ENCODE measurements at places on chromosomes 2 and 18. TPM values are rescaled to one million over a fixed set of nuclear protein-coding genes. Genes with fewer than 3 reads are reported as not detected.

DNA sequence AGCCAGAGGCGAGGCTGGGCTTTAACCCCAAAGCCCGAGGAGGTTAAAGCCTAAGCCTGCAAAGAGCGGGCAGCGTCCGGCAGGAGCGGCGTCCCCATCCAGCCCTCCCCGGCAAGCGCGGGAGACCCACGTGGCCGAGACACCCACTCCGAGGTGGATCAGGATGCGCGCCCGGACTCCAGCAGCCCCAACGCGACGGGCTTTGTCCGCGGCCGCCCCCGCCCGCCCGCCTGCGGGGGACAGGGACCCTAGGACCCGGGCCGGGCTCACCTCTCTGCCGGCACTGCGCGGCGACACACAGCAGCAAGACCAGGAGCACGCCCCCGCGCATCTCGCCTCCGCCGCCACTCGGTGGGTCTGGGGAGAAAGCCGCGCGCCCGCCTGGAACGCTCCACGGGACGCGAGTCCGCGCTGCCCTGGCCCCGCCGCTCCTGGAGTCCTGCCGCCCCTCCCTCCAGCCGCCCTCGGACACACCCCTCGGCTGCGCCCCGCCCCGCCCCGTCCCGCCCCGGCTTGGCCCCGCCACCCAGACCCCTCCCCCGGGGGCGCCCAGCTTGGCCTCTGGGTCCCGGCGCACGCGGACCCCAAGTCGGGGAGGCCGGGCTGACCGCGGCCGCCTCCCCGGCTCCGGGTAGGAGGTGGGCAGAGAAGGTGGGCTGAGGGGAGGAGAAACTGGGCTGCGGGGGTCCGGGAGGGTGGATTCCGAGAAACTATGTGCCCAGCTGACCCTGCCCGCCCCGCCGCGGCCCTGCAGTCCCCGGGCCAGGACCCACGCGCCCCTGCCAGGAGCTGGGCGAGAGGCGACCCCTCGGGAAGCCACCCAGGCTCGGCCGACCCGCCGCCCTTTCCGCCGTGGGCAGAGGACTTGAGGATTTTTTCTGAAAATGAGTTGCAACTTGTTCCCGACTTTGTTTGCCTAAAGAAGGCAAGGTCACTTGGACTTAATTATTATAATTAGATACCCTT is at the start of gene LAMA1:
LAMA1 (minus strand) TSS at position 408 of the 966 bp plus-strand sequence; CDS start at position 331, 77 bp downstream.
- DNase-seq = peak; percentile 74

DNA sequence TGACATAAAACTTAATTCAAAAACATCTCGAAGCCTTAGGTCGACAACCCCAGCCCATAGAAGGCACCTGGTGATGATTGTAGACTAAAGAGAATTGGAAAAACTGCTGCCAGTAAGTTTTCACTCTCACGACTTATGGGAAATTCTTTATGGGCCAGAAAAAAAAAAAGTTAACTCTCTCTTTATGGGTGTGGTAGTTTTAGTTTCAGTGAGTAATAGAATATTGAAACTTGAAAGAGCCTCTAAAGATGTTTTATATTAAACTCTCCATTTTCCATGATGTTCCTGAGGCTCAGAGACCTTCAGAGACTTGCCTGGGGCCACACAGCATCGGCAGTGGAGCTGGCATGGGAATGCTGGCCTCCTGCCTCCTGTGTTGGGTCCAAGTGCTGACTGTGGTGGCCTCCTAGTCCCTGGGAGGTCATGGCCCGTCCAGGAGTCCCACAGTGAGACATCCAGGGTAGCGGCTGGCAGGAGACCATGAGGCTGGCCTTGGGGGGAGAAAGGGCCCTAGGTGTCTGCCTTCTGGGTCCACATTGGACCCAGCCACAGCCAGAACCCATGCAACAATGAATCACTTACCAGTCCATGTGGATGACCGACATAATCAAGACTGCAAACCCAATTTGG is 158.9 kb downstream of the SEPTIN10 start:
- no peak for DNase-seq

DNA sequence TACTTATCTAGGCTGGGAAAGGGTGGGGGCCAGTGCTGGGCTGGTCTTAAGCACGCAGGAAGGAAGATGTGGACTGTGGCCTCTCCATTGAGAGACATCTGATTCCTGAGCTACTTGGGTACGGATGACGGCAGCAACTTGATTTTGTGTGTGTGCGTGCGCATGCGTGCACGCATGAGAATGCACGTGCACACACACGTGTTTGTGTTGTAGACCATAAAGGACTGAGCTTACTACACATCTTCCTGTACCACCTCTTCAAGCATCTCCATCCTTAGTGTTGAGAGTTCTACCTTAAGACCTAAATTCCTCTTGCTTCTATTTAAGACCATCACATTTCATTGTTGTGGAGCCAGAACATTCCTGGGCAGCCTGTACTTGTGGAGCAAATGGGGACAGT is 9.5 kb downstream of the WNT6 start:
- DNase-seq = no peak

- DNase-seq = no peak
Observed at GRCh38 chr2:73107211-73107926, 5.4 kb downstream of the RAB11FIP5 start.

DNA sequence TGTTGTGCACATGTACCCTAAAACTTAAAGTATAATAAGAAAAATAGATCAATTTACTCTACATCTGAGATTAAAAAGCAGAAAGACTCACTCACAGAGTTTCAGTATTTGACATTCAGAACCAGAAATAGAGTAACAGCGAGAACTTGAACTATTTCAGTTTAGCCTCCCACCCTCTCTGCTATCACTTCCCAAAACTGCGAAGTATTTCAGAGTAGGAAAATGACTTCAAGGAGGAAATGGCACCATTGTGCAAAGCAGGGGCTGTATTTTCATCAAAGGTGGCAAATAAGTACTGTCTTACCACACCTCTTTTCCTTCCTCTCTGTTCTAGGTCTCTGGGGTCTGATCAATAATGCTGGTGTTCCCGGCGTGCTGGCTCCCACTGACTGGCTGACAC is 13.6 kb downstream of the DHRS9 start:
- no peak for DNase-seq

GRCh38 chr2:227871375-227871791 is at the start of gene DAW1:
Gene DAW1 (plus strand): TSS chr2:227871631. CDS start chr2:227871690, 59 bp downstream.
- peak; percentile 85 for DNase-seq

DNA sequence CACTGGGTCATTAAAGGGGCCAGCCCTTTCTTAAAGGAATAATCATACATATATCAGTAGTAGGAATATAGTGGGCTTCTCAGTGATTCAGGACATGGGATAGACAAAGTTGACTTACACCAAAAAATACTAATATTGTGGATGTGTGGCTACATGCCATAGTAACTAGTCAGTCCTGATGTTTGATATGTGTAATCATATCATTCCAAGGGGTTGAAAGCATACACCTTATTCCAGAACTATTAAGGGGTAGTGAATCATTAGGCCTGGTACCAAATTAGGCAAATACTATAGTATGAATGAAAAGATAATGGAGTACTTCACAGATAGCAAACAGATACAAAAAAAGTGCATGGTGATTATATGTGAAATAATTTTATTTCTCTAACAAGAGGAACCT is 814.9 kb upstream of the NRXN1 start:
- no peak for DNase-seq

DNA sequence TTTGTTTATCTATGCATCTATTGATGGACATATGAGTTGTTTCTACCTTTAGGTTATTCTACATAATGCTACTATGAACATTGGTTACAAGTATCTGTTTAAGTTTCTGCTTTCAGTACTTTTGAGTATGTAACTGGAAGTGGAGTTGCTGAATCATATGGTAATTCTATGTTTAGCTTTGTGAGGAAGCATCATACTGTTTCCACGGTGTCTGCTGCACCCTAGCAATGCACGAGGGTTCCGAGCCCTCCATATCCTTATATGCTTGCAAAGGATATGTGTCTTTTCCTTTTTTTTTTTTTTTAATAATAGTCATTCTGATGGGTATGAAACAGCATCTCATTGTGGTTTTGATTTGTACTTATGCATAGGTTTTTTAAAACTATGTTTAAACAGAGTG is 83.7 kb downstream of the FMNL2 start:
- DNase-seq = no peak

- no peak for DNase-seq
Observed at GRCh38 chr2:12222554-12222953, 476.1 kb downstream of the LPIN1 start.

- no peak for DNase-seq
Observed at GRCh38 chr2:9085353-9085752, 81.9 kb upstream of the MBOAT2 start.

DNA sequence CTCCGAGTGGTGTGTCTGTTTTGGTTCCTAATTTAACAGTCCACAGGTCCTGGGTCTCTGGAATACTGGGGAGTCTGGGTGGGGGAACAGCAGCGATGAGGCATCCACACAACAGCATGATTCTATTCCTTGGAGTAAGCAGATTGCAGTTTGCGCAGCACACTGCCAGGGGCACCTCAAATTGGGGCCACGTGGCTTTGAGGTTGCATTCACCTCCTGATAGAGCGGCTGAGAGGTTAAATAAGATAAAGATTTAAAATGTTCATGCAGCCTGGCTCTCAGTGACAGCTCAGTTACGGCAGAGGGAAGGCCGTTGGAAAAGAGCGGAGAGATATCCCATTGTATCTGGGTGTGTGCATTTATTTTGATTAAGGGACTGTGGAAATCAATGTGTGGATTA is 202.3 kb downstream of the ASB1 start:
- no peak for DNase-seq

GRCh38 chr2:204486805-204487204 is 58.5 kb upstream of the PARD3B start:
- no peak for DNase-seq

DNA sequence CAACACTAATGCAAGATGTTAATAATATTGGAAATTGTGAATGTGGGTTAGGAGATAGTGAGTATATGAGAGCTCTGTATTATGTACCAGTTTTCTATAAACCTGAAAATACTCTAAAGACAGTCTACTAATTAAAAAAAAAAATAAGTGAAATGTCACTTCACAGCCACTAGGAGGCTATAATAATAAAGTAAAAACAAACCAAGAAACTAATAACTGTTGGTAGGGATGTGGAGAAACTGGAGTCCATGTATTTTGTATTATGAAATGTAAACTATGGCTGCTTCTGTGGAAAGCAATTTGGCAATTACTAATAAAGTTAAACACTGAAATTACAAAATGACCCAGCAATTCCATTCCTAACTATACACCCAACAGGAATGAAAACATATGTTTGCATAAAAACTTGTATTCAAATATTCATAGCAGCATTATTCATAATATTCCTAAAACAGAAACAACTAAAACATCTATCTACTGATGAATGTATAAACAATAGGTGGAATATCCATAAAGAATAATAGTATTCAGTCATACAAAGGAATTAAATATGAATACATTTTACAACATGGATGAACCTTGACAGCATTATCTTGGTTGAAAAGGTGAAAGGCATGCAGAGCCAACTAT is 36.2 kb downstream of the CCDC178 start:
- no peak for DNase-seq

- no peak for DNase-seq
Observed at GRCh38 chr2:138496096-138496651, 5.4 kb upstream of the SPOPL start.

The CXCR1 gene
- not detected for total RNA-seq

The ADD2 gene
- 187 TPM for total RNA-seq

The EVX2 gene
- not detected for total RNA-seq

The IL36A gene
- total RNA-seq = not detected

The CYP26B1 gene
- total RNA-seq = 0.42 TPM

The SERPINB13 gene
- total RNA-seq = not detected

The MOGAT1 gene
- 0.62 TPM for total RNA-seq

The ANXA4 gene
- 9.5 TPM for total RNA-seq

The PIK3C3 gene
- 38.7 TPM for total RNA-seq

The ALPI gene
- not detected for total RNA-seq

The DPYSL5 gene
- total RNA-seq = 9.2 TPM

Measured in WTC11 (cell line).